Right ventricle myocardium inferior (tissue), 1 donor: ENCODE measurements at places on chromosomes 3 and 15.

DNA sequence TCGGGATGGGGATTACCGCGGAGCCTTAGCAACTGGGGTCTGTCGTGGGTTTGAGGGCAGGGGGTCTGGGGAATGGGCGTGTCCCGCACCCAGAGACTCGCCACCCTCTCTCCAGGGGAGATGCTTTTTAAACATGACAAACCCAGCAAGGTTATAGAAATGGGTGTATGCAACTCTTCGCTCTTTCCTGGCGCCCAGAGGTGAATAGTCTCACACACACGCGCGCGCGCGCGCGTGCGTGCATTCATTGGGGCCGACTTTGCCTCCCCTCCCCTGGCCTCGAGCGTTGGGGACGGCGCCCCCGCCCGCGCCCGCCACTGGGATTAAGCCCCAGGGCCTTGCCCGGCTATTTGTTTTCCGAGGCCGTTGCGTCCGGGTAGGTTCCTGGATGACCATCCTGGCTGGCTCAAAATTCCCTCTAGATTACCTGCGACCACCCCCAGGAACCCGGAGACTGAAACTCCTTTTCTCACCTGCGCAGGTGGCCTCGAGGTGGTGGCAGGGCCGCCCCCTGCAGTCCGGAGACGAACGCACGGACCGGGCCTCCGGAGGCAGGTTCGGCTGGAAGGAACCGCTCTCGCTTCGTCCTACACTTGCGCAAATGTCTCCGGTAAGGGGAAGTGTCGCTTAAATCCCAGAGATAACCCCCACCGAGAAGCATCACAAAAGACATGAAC lies 777 bp downstream of the GPR160 start:
- peak; percentile 76 for DNase-seq

DNA sequence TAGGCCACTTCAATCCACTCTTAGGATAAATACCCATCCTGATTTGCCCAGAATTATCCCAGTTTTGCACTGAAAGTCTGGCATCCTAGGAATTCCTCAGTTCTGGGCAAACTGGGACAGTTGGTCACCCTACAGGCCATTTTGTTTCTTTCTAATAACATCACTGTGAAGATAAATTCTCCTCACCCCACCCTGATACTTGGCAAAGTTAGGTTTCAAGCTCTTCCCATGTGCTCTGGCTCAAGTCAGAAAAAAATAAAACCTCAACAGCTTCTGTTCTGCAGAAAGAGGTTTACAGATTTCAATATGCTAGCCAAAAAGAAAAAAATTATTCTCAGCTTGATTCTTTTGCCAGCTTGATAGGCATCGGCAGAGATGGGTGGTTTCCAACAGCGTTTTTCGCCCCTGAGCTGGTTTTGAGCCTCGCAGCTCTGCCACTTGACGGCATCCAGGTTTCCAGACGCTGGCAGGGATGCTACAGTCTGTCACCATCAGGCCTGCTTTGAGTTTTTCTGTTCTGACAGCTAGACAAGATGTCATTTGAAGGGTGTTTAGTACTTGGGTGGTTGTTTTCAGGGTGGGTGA lies 171.4 kb downstream of the SSR3 start:
- DNase-seq, result no peak

GRCh38 chr15:75625542-75626347 lies at the start of gene SNUPN:
Gene SNUPN, minus strand, starts transcription at chr15:75625725. Its CDS starts 4,674 bp downstream, at chr15:75621051.
- DNase-seq, result peak; percentile 97

- DNase-seq, result no peak
These were observed 52.8 kb downstream of the RASA2 start for GRCh38 chr3:141539431-141540187.

DNA sequence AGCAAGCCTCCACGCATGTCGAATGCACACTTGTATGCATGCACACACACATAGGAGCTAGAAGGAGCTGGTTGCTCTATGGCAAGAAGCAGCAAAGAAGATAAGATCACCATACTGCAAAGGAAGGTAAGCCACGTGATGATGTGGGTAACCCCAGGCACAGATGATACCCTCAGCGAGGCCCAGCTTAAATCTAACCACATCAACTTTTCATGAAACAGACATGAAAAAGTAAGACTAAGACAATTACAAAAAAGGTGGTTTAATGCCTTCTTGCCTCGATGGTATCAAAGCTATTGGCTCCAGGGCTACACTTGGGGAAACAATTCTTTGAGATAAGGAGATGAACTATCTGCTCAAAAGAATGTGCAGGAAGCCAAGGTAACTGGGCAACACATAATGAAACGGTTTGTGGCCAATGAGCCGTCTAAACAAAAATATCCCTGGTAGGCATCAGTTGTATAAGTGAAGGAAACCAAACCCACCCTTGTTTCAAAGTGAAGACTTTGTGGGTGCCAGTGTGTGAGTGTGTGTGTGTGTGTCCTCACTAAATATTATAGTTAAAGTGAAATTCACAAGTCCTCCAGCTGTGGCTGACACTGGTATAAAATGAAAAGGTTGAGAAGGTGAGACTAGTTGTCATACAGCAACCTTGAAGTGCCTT lies 365.7 kb upstream of the ICE2 start:
- no peak for DNase-seq

DNA sequence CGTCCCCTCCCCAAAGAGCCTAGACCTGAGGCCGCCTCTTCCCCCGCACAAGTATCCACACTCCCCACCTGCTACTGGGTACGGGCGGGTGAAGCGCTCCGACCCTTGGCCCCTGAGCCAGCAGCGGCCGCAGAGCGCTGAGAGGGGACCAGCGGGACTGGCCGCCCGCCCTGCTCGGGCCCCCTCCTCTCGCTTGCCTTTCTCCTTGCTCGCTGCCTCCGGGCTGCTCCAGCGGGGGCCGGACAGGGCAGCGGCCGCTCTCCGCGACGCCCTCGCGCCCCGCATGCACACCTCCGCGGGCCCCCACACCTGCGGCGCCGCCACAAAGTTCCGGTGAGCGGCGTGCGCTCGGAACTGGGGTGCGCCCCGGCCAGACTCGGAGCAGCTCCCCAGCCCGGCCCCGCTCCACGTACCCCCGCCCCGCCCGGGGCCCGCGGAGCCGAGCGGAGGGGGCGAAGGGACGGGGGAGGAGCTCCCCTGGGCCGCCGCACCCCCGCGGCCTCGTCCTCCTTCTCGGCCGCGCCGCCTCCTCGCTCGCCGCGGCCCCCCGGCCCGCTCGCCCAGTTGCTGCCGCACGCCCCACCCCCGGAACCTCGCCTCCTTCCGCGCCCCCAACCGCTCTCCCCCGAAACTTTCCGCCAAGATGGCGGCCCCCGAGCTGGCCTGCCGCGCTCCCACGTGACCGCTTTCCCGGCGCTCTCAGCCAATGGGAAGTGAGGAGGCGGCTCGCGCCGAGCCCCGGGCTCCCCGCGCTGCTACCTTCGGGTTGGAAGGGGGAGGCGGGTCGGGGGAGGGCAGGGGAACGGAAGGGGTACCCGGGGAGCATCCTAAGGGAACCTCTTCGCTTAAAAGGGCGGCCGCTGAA lies 704 bp downstream of the DLG1 start:
- DNase-seq, result peak; percentile 95

DNA sequence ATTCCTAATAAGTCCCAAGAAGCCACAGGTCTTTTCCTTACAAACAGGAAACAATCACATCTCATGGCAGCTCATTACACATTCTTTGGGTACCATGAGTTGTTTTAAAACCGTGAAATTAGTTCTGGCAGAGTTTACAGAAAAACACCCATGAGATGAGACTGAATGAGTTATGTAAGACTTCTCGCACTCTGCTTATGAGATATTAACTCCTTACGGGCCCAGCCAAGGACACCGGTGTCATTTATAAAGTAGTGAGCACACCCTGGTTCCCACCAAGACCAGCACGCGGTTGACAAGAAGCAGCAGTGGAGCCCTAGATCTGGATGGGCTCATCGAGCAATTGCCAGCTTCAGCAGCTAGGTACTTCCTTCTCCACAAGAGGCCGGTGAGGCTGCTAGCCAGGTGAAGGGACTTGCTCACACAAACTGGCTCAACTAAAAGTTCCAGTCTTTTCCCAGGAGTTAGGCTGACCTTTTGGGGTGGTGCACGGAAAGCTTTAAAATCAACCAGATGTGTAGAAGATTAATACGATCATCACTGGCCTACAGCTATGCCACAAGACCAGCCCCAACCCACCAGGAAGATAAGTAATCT lies 318.6 kb upstream of the ICE2 start:
- no peak for DNase-seq

- DNase-seq, result no peak
These were observed 355.3 kb upstream of the RORA start for GRCh38 chr15:61584410-61584809.

DNA sequence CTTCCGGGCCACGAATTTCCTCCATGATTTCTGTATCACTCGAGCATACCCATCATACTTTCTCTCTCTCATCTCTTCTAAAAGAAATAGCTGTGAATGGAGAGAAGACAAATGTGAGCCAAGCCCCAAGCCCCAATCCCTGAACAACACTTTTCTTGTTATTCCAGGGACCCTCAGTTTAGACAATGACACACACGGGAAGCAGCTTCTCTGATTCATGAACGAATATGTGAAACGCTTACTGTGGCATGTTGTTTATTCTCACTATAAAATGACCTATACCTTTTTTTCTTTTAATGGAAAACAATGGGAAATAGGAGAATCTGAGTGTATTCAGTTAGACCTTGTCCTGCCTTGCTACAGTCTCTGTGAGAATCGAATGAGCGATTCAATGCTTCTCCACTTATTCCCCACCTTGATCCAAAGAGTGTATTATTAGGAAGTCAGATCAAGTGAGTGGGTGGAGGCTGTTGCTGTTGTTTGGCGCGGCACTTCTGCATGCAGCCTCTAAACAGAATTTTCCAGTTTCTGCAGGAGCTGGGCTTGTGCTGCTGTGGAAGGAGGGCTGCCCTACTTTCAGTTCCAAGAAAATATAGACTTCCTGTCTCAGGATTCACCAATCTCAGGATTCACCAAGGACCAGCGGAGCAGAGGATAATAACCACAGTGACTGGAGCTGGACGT lies 32.4 kb upstream of the LDHAL6B start:
- no peak for DNase-seq

- DNase-seq, result no peak
These were observed 202.9 kb downstream of the VPS13C start for GRCh38 chr15:61857169-61857829.

DNA sequence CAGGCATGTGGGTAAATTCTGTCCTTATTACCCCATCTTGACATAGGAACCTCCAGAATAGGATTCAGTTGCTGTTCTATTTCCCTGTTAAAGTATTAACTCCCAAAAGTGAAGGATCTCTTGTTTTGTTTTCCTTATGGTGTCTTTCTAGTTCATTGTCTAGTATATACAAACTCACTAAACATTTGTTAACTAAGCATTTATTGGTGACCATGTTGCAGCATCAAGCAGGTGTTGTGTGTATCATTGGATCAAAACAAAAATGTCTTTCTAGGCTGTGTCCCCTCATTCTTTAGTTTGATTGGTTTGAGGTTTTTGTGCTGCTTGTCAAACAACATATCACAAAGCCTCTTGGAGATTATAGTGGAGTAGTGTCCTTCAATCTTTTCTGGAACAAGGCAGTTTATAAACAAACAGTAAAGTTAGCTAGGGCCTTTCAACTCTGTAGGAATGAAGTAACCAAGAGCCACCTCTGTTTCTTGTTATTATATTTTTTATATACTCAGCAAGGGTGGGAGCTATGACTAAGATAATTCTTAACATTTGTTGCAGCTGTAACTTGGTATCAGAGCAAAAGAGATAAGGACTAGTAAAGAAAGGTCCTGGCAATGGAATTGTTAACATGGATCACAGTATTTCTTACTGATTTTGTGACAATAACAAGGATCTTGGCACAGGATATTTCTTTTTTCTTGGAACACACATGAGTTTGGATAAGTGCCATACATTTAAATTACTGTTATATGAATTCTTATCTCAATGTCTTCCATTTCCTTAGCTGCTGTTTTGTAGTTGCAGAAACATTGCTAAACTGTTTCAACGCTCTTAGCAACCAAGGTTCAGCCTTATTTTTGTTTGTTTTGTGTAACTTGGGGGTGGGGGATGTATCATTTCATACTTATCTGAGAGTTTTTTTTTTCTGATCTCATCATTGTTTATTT lies 49.3 kb downstream of the TMOD3 start:
- DNase-seq, result no peak

GRCh38 chr3:49618412-49618811 lies 55.7 kb upstream of the APEH start:
- DNase-seq, result no peak

GRCh38 chr3:45681846-45682245 lies 7.3 kb upstream of the SACM1L start:
- no peak for DNase-seq

DNA sequence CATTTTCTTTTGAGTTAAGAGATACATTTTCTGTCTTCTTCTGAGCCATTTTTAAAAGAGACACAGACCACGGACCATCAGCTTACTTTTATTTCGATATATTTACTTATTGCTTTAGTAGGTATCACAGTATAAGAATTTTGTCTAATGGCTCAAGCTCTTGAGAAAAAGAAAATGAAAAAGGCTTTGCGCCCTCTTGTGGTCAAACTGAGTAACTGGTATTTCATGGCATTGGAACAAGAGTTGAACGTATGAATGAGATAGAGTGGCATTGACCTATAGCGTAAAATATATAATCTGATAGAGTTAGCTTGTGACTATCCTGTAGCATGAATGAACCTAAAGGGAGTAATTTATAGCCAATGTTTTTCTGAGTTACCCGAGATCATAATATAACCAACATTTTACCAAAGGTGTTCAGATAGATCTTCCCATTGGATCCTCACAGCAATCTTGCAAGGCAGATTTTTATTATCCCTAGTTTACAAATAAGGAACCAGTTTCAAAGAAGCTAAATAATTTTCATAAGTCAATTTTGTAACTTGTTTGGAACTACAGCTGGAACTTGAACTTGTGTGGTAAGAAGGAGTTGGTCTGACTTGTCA lies 154.6 kb downstream of the POLR2M start:
- no peak for DNase-seq
